Epithelial cell of alveolus of lung (primary cell): ENCODE measurements at places on chromosomes 2 and 18. TPM values are rescaled to one million over a fixed set of nuclear protein-coding genes. Genes with fewer than 3 reads are reported as not detected.

The HES6 gene
- 2.2 and 4.1 TPM in 2 replicates for total RNA-seq

The CIB4 gene
- total RNA-seq: not detected in 2 replicates

The MAP3K19 gene
- total RNA-seq: not detected in 2 replicates

The C2orf15 gene
- not detected in 2 replicates for total RNA-seq

The UGT1A3 gene
- not detected in 2 replicates for total RNA-seq

The AKAIN1 gene
- not detected in 2 replicates for total RNA-seq

The TAF4B gene
- 3.0 and 4.7 TPM in 2 replicates for total RNA-seq

The ZC3H6 gene
- 1.7 and 6.8 TPM in 2 replicates for total RNA-seq

The EN1 gene
- 0.32 and 0.39 TPM in 2 replicates for total RNA-seq

The VSNL1 gene
- total RNA-seq: 0.26 TPM in 1 of 2 replicates, not detected in the other

The PARD6G gene
- 5.9 and 10.8 TPM in 2 replicates for total RNA-seq

The CROCC2 gene
- 0.80 TPM in 1 of 2 replicates, not detected in the other for total RNA-seq

The SGPP2 gene
- 0.13 and 0.48 TPM in 2 replicates for total RNA-seq
